ENCODE measurements at places on chromosomes 11 and 22.

DNA sequence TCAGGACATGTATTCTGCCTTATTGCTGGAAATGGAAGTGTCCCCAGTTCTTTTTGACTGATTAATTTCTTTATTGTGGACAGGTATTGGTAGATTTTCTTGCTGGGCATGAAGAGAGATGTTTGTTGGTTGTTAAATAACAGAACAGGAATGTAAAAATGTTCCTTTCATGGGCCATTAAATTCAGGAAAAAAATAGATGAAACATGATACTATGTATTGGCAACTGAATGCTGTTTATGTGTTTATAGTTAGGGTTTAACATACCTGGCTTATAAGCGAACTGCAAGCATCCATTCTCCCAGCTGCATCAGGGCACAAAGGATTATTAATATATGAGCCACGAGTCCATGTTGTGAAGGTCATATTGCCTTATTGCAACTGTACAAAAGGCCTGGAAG, 368.5 kb downstream of the NELL1 start:
- no peak for DNase-seq

DNA sequence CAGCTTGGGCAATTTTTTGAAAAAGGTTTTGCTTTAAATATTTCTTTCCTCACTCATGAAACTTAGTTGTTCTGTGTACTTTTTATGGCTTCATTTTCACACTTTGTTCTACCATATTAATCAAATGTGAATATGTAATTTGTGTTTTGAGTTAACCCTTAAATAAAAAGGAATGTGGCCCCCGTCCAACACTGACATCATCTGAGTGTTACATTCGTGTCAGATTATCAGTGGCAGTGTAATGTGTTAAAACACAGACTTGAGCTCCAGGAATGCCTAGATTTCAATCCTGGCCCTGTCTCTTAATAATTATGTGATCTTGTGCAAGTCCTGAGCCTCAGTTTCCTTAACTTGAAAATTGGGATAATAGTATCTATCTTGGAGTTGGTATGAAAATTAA, 5.6 kb downstream of the RTN3 start:
- peak; percentile 54 for DNase-seq

- no peak for DNase-seq
Measured at GRCh38 chr11:25515576-25515975, 816.4 kb upstream of the ANO3 start.

DNA sequence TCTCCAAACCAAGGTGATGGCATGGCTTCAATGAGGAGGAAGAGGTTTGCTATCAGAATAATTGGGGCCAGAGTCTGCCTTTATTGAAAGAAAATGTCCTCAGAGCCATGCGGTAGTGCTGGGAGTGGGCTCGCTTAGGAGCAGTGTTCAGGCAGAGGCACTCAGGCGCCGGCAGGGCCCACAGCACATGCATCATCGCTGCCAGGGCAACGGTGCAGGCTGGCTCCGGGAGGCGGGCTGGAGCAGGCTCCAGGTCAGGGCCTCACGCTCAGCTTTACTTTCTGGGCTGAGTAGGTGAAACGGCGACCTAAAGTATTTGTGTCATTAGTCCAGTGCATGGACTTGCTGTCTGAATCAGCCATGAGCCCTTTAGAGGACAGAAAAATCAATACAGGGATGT, 169.9 kb upstream of the CCDC90B start:
- no peak for DNase-seq

DNA sequence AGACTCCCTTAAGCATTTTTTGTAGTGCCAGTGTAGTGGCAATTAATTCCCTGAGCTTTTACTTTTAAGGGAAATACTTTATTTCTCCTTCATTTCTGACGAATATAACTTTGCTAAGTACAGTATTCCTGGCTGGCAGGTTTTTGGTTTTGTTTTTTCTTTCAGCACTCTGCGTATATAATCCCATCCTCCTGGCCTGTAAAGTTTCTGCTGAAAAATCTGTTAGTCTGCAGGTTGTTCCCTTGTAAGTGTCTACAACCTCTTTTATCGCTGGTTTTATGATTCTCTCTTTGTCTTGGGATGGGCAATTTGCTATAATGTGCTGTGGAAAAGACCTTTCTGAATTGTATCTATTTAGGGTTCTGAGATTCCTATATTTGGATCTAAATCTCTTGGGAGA, 56.0 kb downstream of the KCNQ1OT1 start:
- no peak for DNase-seq

DNA sequence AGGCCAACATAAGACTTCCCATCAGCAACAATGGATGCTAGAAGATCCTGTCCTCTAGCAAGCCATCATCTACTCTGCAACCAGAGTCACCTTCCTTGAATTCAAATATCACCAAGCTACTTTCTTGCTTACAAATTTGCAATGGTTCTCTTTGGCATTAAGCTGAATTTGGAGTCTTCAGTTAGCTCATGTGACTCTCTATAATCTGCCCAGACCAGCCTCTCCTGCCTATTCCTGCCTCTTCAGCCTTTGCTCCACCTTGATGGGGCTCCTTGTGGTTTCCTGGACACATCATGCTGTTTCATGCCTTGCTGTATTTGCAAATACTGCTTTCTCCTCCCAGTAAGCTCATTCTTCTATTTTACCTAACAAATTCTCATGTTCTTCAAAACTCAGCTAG, 82.3 kb downstream of the RASSF10 start:
- DNase-seq: no peak

DNA sequence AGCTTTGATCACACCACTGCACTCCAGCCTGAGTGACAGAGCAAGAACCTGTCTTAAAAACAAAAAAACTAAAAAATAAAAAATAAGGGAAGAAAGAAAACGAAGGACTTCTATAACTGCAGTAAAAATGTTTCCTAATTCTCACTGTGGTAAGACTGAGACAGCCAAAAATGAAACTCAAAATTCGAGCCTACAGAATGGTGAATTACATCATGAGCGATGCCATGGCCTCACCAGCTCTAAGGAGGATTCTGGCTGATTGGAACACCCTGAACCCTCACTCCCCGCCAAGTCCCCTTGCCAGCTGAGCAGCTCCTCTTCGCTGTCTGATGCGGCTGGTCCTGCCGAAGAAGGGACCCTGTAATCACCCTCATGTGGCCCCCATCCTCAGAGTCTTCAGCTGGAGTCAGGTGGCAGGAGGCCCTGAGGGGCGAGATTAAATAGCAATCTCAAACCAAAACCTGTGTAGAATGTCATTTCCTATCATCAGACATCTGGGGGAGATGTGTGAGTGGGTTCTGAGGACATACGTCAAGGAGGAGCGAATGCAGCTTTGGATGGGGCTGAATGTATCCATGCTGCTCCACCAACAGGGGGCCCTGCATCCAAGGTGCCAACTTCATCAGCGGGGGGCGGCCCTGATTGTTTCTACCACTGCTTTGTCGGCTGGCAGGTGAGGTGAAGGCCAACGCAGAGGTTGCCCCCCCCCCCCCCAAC, 29.2 kb downstream of the PDGFB start:
- DNase-seq: no peak
